ENCODE measurements at places on chromosomes 13 and 19. TPM values are rescaled to one million over a fixed set of nuclear protein-coding genes. Genes with fewer than 3 reads are reported as not detected.

GRCh38 chr13:74227476-74228158 lies 93.4 kb upstream of the KLF12 start:
- no peaks in the 10 kb centered on the region for H3K36me3 ChIP-seq
- no peak overlapping the region for H3K4me3 ChIP-seq
- H3K4me1 ChIP-seq, result no peaks in the 10 kb centered on the region
- H3K27me3 ChIP-seq, result no peaks in the 10 kb centered on the region
- no peak overlapping the region for H3K27ac ChIP-seq

DNA sequence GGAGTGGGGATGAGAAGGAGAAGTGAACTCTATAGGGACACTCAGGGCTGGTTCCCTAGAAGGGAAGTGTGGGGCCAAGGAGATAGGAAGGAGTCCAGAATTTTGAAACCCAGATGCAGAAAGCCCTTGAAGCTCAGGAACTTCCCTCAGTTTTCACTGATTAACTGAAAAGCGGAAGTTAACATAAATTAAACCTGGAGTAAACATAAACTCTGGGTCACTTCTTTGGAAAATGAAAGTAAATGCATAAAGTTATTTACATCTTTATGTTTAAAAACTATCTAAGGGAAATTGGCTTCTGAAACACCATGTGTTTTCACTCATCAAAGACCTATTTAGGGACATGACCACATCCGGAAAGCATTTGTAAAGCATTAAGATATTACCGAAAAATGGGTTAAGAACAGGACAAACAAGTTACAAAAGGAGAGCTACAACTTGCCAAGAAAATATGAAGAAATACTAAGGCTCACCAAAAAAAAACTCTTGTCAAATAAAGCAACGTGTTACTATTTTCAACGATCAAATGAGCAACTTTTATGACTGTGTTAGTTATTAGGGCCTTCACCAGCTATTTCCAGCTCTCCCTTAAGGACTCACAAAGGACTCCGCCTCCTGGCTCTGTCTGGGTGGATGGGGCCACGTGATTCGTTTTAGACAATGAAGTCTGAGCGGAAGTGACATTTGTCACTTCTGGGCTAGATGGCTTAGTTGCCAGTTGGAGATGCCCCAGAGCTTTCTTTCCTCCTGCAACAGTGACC lies 439.1 kb upstream of the ZNF507 start:
- no peaks in the 10 kb centered on the region for H3K36me3 ChIP-seq
- DNase-seq, result peak; percentile 92
- peak overlapping the region; percentile 85 for H3K27ac ChIP-seq
- no peaks in the 10 kb centered on the region for H3K27me3 ChIP-seq
- H3K4me3 ChIP-seq, result no peak overlapping the region
- H3K4me1 ChIP-seq, result peaks cover 13% of the 10 kb centered on the region

GRCh38 chr19:709965-710571 lies 1.3 kb downstream of the PALM start:
- DNase-seq, result no peak
- H3K36me3 ChIP-seq, result no peaks in the 10 kb centered on the region
- H3K4me1 ChIP-seq, result peaks cover 17% of the 10 kb centered on the region
- H3K4me3 ChIP-seq, result peak overlapping the region; percentile 61

DNA sequence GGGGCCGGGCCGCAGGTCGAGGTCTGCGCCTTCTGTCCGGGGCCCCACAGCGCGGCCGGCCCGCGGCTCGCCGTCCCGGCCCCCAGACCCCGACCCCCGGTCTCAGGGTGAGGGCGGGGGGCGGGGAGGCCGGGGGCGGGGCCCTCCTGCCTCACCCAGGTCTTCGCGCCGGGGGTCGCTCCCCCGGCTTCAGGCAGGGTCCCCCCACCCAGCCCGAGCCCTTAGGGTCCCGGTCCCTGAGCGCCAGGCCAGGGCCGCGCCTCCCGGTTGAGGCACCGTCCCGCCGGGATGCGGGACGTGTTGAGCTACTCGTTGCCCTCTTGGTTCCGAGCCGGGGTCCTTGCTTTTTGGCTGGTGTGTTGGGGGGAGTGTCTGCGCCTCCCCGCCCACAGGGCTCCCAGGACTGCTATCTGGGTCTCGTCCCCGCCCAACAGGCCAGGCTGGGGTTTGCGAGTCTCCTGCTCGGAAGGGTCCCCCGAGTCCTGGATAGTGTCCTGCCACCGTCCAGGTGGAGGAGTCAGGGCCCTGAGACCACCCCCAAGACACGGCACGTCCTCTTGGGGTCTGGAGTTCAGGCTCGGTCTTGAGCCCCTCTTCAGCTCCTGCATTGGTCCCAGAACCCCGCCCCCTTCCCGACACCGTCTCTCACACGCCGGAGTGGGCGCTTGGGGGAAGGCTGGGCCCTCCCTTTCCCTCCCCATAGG lies 452 bp downstream of the PIAS4 start:
- peak overlapping the region; percentile 89 for H3K27ac ChIP-seq
- peaks cover 21% of the 10 kb centered on the region for H3K36me3 ChIP-seq
- peak overlapping the region; percentile 89 for H3K4me3 ChIP-seq
- DNase-seq, result peak; percentile 70
- H3K27me3 ChIP-seq, result no peaks in the 10 kb centered on the region

RYR1 gene
- 145 TPM for total RNA-seq

DNA sequence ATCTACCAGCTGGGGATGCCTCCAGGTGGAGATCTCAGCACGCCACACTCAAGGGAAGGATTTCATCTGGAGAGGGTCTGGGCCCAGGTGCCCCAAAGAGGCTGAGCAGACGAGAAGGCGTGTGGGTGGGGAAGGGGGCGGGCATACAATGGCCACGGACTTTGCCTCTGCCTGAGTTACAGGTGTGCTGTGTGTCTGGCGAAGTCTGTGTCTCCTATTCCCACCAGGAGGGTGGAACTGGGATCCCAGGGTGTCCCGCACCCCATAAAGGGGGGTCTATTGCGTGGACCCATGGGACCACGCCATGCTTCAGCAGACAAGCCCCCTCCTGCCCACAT lies 3.6 kb downstream of the TLE2 start:
- no peak for DNase-seq
- H3K4me1 ChIP-seq, result peaks cover 19% of the 10 kb centered on the region
- H3K36me3 ChIP-seq, result no peaks in the 10 kb centered on the region
- no peak overlapping the region for H3K27ac ChIP-seq
- peaks cover 29% of the 10 kb centered on the region for H3K27me3 ChIP-seq

GRCh38 chr19:46426506-46427162 lies 2.1 kb downstream of the PNMA8C start:
- H3K27ac ChIP-seq, result peak overlapping the region; percentile 79
- H3K4me3 ChIP-seq, result peak overlapping the region; percentile 83
- no peaks in the 10 kb centered on the region for H3K27me3 ChIP-seq
- peaks cover 24% of the 10 kb centered on the region for H3K4me1 ChIP-seq
- peak; percentile 89 for DNase-seq

GRCh38 chr19:23075031-23075733 lies 41.6 kb upstream of the ZNF730 start:
- H3K36me3 ChIP-seq, result no peaks in the 10 kb centered on the region
- H3K4me3 ChIP-seq, result peak overlapping the region; percentile 84
- peaks cover 11% of the 10 kb centered on the region for H3K4me1 ChIP-seq
- DNase-seq, result peak; percentile 88
- peaks cover 6% of the 10 kb centered on the region for H3K27me3 ChIP-seq
- peak overlapping the region; percentile 79 for H3K27ac ChIP-seq

- H3K36me3 ChIP-seq, result no peaks in the 10 kb centered on the region
- H3K4me3 ChIP-seq, result no peak overlapping the region
- H3K27me3 ChIP-seq, result peaks cover 75% of the 10 kb centered on the region
- peak overlapping the region; percentile 53 for H3K27ac ChIP-seq
- peaks cover 44% of the 10 kb centered on the region for H3K4me1 ChIP-seq
Observed at GRCh38 chr19:50331221-50331993, 2.2 kb upstream of the KCNC3 start.

DNA sequence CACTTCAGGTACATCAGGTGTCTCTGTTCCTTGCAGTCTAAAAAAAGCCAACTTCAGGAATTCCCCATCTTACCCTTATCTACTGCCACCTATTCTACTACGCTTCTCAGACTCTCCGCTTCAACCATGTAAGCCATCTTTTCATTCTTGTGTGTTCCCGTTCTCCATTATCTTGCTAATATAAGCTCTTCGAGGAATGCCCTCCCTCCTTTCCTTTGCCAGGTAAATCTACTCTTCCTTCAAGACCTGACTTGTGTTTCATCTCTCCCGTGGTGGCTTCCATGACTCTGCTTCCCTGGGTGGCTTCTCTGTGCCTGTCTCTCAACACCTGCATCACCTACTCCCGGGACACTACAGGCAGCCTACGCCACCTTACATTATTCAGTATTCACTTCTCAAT lies 42.3 kb upstream of the MEDAG start:
- H3K4me3 ChIP-seq, result no peak overlapping the region
- H3K36me3 ChIP-seq, result no peaks in the 10 kb centered on the region
- H3K27me3 ChIP-seq, result no peaks in the 10 kb centered on the region

DNA sequence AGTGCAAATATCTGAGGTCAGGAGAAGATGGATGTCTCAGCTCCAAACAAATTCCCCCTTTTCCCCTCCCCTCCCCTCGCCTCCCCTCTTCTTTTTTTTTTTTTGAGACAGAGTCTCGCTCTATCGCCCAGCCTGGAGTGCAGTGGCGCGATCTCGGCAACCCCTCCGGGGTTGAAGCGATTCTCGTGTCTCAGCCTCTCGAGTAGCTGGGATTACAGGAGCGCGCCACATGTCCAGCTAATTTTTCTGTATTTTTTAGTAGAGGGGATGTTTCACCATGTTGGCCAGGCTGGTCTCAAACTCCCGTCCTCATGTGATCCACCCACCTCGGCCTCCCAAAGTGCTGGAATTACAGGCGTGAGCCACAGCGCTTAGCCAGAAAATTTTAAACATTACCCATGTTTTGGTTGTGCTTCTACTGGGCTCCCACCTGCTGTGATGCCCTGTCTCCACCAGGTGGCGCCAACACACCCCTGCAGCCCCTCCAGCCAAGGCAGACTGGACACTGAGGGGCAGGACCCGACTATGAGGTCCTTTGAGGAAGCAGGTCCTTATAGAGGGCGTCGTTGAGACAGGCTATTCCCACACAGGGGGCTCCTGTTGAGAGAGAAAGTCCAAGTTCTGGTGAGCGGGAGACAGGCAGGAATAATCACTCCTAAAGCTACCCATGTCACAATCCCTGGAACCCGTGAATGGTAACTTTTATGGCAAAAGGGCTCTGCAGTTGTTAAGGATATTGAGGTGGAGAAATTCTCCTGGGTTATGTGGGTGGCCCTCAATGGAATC lies 6.3 kb downstream of the ERICH4 start:
- DNase-seq, result peak; percentile 79
- peaks cover 20% of the 10 kb centered on the region for H3K27me3 ChIP-seq
- peaks cover 3% of the 10 kb centered on the region for H3K4me1 ChIP-seq
- no peaks in the 10 kb centered on the region for H3K36me3 ChIP-seq

DNA sequence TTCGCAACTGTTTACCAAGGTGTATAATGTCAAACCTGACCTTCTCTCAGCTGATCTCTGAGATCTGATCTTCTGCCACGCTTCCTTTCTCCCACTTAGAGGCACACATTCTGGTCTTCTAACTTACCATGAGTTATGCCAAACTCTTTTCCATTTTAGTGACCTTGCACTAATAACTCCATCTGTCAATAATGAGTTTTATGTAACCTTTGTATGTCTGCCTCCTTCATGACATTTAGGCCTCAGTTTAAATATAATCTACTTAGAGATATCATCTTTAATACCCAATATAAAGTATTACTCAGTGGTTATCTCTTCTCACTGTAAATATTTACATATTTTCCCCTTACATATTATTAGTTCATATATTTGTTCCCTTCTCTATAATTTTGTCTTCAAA lies 827.5 kb upstream of the PCDH20 start:
- no peaks in the 10 kb centered on the region for H3K36me3 ChIP-seq
- H3K27me3 ChIP-seq, result no peaks in the 10 kb centered on the region
- no peak overlapping the region for H3K27ac ChIP-seq
- DNase-seq, result no peak
- no peak overlapping the region for H3K4me3 ChIP-seq

WDR62 gene
- 2.1 TPM for total RNA-seq

KLK12 gene
- total RNA-seq, result not detected

GRCh38 chr19:36090910-36091695 lies 19.8 kb upstream of the OVOL3 start:
- no peak overlapping the region for H3K4me3 ChIP-seq
- no peak overlapping the region for H3K27ac ChIP-seq
- no peak for DNase-seq
- no peaks in the 10 kb centered on the region for H3K4me1 ChIP-seq

- H3K27me3 ChIP-seq, result no peaks in the 10 kb centered on the region
- peaks cover 22% of the 10 kb centered on the region for H3K36me3 ChIP-seq
Observed at GRCh38 chr19:49573009-49573408, 7.3 kb downstream of the NOSIP start.

GRCh38 chr13:98504029-98504351 lies 72.9 kb downstream of the STK24 start:
- H3K4me3 ChIP-seq, result no peak overlapping the region
- DNase-seq, result no peak
- peaks cover 37% of the 10 kb centered on the region for H3K4me1 ChIP-seq
- no peaks in the 10 kb centered on the region for H3K27me3 ChIP-seq

DNAAF3 gene
- 0.13 TPM for total RNA-seq

- no peaks in the 10 kb centered on the region for H3K27me3 ChIP-seq
- H3K4me1 ChIP-seq, result peaks cover 37% of the 10 kb centered on the region
- no peak overlapping the region for H3K4me3 ChIP-seq
- peaks cover 21% of the 10 kb centered on the region for H3K36me3 ChIP-seq
- no peak overlapping the region for H3K27ac ChIP-seq
- no peak for DNase-seq
Observed at GRCh38 chr19:8000298-8001038, 5.0 kb downstream of the ELAVL1 start.

DNA sequence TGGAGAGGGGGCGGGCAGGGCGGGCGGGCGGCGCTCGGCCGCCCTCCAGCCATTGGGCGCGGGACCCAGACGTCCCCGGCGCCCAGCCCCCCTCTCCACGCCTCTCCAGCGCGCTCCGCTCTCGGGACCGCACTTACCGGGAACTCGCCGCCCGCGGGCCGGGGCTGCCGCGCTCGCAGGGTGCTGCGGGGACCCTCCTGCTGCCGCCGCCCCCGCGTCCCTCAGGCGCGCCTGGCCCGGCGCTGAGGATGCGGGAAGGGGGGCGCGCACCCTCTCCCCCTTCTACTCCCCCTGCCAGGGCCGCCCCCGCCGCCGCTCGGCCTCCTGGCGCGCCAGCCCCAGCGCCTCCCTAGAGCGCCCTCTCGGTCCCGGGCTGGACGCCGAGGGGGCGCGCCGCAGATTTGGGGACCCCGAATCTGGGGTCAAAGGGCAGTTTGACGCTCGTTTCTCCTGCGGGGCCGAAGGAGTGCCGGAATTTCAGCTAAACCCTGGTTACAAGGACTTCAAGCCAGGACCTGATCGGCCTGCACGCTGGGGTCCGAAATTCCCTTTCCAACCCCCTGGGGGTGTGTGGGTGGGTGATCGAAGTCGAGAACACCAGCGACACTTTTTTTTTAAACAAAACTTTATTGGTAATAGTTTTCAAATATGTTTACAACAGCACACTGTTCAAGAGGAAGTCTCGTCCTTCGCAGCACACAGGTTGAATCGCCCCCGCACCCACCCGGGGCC lies 696 bp upstream of the SAMD1 start:
- H3K4me1 ChIP-seq, result peaks cover 20% of the 10 kb centered on the region
- H3K36me3 ChIP-seq, result peaks cover 46% of the 10 kb centered on the region
- DNase-seq, result no peak
- H3K4me3 ChIP-seq, result peak overlapping the region; percentile 71
- H3K27ac ChIP-seq, result peak overlapping the region; percentile 96
- H3K27me3 ChIP-seq, result no peaks in the 10 kb centered on the region

All from muscle of leg (tissue), 16 donors.